Hematopoietic multipotent progenitor cell treated with erythropoietin and hydrocortisone succinate and interleukin-3 and kit ligand, for 6 days (in vitro differentiated cells): ENCODE measurements at places on chromosomes 12 and 14.

GRCh38 chr14:91169951-91170350 is 56.1 kb downstream of the DGLUCY start:
- DNase-seq = no peak

GRCh38 chr14:85313560-85314207 is 216.3 kb upstream of the FLRT2 start:
- DNase-seq = no peak

DNA sequence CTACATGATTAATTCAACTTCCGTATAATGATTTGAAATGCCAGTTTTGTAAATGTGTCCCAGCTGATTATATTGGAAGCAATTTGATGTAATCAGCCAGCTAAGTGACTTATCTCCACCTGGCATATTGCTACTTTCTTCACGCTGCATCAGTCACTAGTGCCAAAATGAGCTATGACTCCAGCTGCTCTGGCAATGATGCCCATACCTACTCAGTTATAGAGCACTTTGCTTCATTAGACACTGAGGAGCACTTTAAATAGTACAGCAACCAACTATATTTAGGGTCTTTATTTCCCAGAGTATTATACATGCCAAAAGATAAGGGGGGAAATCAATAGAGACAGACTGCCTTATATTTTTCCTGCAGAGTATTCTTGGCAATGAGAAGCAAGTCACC is 67.9 kb upstream of the LIN7A start:
- DNase-seq = no peak

- DNase-seq = no peak
Observed at GRCh38 chr14:33592297-33592696, 358.6 kb downstream of the EGLN3 start.

DNA sequence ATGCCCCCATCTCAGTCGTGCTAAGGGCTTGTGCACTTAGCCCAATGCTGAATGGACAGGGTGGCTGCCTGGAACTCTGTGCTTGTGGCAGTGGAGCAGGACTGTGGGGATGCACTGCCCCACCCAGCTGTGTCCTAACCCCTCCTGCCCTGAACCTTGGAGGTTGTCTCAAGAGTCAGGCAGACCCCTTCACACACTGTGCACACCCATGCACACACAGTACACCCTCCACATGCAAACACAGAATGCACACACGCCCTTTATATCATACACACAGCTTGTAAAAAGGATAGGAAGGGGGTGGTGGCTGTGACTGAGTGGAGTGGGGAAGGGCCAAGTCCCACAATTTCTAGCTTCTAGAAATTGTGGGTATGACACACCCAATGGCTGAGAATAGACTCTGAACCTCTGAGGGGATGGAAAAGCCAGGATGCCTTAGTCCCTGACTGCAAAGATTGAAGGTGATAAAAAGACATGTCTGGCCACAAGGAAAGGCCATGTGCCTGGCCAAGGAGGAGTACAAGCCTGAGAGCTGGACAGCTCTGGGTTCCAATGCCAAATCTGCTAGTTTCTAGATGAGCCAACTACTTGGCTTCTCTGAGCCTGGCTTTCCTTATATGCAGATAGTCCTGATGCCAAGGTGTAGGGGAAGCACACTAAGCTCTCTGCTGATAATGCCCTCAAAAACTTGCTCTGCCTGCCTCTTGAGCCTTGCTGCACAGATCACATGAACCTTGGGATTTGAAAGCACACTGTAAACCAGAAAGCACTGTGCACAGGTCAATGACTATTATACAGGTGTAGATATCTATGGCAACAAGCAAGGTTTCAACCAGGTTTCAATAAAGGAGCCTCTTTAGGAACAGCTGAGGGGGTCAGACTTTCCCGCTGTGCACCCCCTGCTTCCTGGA is 8.4 kb downstream of the KRT8 start:
- DNase-seq = no peak

DNA sequence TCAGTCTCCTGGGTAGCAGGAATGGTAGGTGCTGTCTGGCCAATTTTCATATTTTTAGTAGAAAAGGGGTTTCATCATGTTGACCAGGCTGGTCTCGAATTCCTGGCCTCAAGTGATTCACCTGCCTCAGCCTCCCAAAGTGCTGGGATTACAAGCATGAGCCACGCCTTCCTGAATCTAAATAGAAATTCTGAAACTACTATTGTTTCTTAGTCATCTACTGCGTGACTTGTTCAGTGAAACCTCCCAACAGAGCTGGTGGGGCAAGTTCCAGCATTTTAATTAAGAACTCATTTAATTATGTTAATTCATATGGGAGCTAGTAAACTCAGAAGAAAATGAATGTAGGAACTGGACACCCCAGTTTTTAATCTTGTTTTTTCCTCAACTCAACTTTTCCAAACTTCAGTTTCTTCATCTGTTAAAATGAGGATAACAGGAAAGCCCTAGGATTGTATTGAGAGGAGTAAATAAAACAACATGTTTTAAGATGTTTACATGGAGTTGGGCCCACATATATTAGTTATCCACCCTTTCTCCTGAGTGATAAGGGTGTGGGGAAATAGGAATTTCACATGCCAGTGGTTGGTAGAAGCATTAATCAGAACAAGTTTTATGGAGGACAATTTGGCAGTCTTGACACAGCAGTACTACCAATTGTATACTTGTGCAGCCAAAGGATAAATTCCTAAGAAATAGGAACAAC is 335.8 kb upstream of the E2F7 start:
- no peak for DNase-seq

DNA sequence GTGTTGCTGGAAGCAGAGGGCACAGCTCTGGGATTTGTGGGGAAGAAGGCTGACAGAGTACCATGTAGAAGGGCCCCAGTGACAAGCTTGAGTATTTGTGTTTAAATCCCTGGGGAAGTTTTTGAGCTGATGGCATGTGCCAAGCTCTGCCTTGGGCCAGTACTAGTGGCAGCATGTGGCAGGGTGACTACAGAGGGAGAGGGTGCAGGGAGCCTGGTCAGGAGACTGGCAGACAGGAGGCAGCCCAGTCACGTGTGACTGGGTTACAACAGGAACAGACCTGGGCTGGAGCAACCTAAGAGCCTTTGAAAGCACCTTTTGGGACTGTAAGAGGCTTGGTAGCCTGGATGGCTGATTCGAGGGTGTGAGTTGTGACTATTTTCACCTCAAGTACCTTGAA is 112.1 kb downstream of the TSPAN9 start:
- no peak for DNase-seq

- DNase-seq = no peak
Observed at GRCh38 chr12:49863946-49864797, 21.3 kb upstream of the BCDIN3D start.

GRCh38 chr14:105381446-105382342 is 16.6 kb upstream of the TEX22 start:
- DNase-seq = no peak

DNA sequence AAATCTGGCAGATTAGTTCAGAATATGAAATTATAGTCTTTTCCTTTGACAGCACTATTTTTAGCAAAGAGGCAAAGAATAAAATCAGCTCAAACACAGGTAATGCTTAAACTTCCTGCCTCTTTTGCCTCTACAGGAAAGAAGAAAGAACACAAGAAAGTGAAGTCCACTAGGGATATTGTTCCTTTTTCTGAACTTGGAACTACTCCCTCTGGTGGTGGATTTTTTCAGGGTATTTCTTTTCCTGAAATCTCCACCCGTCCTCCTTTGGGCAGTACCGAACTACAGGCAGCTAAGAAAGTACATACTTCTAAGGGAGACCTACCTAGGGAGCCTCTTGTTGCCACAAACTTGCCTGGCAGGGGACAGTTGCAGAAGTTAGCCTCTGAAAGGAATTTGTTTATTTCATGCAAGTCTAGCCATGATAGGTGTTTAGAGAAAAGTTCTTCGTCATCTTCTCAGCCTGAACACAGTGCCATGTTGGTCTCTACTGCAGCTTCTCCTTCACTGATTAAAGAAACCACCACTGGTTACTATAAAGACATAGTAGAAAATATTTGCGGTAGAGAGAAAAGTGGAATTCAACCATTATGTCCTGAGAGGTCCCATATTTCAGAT is 17.4 kb downstream of the TMPO start:
- DNase-seq = peak; percentile 86

GRCh38 chr12:21888276-21888863 is 52.9 kb downstream of the ABCC9 start:
- no peak for DNase-seq

DNA sequence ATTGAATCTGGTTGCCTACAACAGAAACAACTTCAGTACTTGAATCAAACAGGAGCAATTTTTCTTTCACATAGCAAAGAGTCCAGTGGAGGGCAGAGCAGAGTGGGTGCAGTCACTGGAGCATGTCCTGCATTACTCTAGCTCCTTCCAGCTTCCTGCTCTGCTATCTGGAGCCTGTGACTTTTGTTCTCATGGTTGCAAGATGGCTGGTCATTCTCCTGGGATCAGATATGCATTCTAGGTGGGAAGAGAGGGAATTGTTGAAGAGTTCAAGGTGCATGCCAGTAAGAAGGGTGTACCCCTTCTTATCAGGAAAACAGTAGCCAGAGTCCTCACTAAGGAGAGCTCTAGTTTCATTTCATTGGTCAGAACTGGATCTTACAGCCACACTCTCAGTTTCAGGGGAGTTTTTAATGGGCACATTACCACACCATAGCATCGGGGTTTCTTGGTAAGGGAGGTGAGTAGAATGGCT is 8.0 kb downstream of the IFT43 start:
- DNase-seq = no peak

DNA sequence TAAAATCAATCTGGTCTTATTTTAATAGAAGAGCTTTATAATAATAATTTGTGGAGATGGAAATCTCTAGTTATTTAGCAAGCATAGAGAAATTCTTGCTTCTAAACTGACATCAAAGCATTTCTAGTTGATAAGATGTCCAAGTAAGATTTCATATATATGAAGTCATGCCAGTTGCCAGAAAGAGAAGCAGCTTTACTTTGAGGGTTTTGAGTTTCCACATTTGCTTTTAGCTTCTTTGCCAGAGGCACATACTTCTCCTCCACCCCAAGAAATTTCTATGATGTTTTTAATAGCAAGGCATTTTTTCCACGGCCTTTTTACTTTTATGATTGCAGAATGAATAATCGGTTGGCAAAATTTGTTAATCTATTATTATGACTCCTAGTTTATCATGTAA is 24.2 kb upstream of the YAF2 start:
- DNase-seq = no peak

DNA sequence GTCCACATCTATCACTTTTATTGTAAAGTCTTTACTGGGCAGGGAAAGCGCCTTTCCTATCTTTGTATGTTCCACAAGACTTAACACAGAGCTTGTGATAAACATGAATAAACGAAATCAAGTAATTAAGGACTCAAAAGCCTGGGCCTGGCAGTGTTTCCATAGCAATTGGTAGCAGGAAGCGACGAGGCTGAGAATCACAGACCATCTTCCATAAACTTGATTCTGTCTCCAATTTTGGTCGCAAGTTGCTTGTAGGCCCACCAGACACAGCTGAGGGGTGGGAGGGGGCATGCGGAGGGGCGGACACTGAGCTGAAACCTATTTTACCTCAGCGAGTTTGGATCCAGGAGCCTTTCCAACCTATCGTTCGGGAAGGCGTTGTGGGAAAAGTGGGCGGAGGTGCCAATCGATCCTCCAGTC is 302 bp downstream of the CCDC38 start:
- DNase-seq = peak; percentile 46

DNA sequence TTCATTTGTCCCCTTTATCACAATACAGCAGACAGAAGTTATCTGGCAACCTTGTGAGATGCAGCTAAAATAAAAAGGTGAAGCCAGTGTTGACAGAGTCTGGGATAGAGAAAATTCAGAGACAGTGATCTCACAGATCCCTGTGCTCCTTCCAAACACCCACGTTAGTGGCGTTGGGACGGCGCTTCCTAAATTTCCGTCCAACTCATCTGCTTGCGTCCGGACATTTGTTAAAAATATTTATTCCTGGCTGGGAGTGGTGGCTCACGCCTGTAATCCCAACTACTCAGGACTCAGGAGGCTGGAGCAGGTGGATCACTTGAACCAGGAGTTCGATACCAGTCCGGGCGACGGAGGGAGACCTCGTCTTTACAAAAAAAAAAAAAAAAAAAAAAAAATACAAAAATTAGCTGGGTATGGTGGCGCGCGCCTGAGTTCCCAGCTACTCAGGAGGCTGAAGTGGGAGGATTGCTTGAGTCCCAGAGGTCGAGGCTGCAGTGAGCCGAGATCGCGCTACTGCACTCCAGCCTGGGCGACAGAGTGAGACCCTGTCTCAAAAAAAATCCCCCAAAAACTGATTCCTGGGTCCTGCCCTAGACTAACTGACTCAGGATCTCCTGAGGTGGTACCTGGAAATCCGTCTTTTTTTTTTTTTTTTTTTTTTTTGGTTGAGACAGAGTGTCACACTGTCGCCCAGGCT is 708 bp upstream of the TCTN1 start:
- DNase-seq = no peak

DNA sequence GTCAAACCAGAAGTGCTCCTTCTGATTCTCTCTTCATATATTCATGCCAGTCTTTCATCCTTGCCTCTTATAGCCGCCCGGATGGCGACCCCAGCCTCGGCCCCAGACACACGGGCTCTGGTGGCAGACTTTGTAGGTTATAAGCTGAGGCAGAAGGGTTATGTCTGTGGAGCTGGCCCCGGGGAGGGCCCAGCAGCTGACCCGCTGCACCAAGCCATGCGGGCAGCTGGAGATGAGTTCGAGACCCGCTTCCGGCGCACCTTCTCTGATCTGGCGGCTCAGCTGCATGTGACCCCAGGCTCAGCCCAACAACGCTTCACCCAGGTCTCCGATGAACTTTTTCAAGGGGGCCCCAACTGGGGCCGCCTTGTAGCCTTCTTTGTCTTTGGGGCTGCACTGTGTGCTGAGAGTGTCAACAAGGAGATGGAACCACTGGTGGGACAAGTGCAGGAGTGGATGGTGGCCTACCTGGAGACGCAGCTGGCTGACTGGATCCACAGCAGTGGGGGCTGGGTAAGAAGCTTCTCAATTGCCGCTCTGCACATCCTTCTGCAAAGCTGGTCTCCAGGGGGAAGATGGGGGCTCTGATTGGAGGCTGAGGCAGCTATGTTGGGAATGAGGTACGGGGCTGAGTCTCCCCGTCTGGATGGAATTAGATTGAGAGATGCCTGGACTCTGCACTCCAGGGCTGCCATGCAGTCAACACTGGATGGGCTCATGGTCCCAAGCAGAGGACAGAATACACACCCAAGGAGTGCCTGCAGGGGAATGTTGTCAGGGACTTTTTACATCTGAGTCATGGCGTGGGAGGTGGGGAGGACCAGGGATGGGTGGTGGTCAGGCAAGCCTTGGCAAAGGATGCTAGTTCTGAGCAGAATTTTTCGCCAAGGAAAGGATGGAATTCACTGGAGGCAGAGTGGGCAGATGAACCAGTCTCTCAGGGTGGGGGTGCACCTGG is 1.3 kb downstream of the BCL2L2 start:
- DNase-seq = no peak

- DNase-seq = peak; percentile 75
Observed at GRCh38 chr12:53989227-53990113, 4.5 kb downstream of the HOXC10 start.

- no peak for DNase-seq
Observed at GRCh38 chr14:100571837-100572236, 15.4 kb downstream of the BEGAIN start.

- DNase-seq = no peak
Observed at GRCh38 chr14:47208434-47208833, 467.0 kb downstream of the MDGA2 start.
